ENCODE measurements at places on chromosomes 1 and 21.

DNA sequence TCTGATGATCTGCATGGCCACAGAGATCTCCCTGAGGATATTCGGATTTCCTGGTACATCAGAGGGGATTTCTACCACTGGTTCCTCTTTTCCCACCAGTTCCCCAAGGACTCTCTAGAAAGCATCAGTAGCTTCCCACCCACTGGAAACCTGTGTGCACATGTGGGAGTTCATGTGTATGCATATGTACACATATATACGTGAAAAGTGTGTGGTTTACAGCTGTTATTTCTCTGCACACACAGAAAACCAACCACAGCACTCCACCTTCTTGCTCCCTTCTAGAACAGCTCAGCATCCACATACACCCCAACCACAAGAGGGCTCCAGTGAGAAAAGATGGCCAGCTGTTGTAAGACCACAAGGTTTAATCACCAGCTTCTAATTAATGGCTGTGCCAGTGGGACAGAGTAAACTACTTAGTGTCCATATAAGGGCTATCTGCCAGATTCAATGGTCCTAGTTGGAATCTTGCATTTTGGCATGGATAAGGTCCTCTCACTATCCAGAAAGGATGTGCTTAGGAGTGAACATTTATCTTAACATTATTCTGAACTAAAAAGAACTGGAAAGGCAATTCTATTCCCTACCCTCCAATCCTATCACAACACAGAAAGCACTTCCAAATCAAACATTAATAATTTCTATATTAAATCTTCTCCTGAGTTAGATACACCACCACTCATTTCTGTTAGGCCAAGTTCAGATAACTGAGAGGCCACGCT is 24.1 kb downstream of the GPR3 start:
- peak; percentile 64 for DNase-seq

- DNase-seq, result no peak
Measured at GRCh38 chr1:165451691-165452090, 6.8 kb upstream of the RXRG start.

DNA sequence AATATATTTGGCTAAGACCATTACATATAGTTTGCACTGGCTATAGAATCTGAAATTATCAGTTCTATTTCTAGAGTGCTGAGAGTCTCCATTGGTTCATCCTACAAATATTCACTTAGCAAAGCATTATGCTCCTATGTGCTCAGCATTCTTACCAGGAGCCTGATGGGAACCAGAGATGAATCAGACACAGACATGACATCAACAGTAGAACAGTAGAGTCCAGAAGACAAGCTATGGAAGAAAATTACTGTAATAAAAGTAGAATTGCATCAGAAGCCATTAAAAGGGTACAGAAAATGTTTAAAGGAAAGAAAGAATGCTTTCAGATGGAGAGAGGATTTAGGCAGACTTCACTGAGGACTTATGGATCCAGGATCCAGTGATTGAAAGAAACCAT is 271.7 kb upstream of the SNX7 start:
- DNase-seq, result no peak

- DNase-seq, result no peak
Measured at GRCh38 chr1:4396551-4396950, 257.9 kb upstream of the AJAP1 start.

Measured in GM06990 (cell line).